ENCODE measurements at places on chromosomes 7 and 10.

DNA sequence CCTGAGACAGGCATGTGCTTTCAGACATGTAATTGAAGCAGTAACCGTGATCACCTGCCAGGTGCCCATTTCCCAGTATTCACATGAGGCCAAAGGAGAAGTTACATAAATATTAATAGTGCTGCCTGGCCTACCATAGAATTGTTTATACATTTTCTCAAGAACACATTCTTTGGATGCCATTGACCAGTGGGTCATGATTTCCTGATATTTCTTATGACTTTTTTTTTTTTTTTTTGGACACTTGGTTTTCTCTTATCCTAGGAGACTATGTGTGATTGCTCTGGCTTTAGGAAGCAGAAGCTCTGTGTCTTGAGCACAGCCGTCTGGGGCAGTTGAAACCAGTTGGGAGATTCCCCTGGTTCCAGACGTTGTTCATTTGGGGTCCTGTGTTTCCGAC, 143.9 kb upstream of the NPS start:
- DNase-seq = no peak

- DNase-seq = no peak
These were observed 61.7 kb upstream of the LRGUK start for GRCh38 chr7:134065415-134065814.

DNA sequence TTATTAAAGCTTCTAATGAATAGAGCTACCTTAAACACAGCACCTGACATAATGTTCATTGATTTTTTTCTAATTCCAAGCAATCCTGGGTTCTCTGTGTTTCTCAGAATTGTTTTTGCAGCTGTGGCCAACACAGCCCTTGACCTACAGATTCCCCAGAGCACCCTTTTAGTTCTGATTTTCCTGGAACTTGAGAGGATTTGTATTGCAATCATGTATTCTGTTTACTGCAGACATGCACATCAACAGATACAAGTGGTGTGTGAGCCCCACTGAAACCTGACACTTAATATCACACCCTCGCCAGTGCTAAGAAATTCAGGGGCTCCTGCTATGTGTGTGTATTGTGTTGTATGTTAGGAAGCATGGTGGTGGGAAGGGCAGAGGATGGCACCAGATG, 344.2 kb upstream of the POM121L12 start:
- DNase-seq = no peak

GRCh38 chr7:81211204-81211933, 292.5 kb upstream of the SEMA3C start:
- DNase-seq = peak; percentile 39

DNA sequence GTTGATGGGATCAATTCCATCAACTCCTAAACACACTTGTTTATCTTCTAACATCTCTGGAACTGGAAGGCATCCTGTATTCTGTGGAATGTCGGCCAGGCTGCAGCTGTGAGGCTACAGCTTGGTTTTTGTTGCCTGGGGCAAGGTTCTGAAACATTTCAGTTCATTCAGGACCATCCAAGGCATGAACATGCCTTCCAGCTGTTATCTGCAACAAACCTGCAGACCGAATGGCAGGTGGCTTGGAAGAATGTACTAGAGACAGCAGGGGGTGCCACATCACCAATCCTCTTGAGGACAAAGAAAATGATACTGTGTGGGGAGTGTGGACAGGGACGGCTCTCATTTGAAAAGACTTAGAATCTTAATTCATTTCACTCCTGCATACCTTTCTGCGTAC, 12.4 kb downstream of the PAPOLB start:
- no peak for DNase-seq

DNA sequence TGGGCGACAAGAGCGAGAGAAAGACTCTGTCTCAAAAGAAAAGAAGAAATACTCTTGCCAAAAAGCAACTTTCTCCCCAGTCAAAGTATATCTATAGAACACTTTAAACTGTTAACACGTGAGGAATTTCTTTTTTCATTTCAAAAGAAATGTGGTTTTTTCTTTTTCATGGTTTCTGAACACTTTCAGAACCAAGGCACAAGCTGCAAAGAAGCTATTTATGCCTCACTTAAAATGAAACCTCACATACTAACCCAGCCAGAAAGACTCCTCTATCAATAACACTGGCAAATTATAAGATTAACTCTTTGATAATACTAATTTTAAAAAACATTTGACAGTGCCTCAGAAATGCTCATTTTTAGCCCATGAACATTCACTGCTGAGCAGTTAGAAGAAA, 20.9 kb downstream of the TBX20 start:
- DNase-seq = no peak

DNA sequence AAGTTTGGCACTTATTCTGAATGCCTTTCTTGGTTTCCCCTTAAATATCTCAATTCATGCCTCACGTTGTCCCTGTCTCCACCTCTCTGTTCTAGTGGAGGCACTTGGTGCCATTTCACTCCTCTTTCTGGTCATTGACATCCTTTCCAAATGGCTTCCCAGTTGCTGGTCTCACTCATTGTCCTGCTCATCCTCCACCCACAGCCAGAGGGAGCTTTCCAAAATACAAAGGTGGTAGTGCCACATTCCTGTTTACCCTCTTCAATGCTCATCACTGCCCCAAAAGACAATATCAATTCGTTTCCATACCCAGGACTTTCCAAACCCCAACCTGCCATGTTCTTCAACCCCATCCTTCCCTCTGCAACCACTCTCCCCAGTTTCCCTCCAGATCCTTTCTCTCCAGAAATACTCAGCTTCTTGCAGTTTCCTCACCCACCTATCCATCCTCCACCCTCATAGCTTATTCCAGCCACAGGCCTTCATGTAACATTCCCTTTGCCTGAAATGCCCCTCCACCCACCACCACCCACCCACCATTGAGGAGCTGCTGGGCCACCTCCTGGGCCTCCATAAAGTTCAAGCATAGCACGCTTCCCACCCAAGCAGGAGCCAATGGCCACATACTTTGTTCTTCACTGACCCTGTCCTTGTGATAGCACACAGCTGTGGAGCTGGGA, 63.1 kb upstream of the ADRB1 start:
- no peak for DNase-seq

DNA sequence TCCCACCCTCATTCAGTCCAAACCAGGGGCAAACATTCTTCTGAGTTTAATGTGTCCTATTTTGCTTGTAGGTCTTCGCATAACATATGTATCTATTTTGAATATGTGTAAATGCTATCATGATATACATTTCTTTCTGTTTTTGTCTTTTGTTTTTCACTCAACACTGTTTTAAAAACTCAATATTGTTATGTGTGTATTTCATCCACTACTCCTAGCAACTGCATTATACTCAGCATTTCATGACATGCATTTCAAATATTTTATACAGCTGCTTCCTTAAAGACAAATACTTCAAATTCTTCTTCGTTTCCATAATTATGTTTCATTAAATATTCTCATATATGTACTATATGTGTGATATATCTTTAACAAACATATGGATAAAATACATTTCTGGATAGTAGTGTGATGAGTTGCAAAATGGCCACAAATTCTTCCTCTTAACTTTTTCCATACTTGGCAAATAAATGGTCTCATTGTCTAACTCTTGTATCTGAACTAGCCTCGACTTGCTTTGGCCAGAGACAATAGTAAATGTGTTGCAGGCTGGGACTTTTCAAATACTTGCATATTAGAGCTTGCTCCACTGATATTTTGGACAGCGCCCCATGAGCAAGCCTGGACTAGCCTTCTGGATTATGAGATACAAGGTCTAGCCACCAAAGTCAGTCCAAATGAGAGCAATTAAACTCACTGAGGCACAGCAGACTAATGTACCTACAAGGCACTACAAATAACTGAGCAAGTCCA, 539.7 kb upstream of the KCND2 start:
- no peak for DNase-seq

GRCh38 chr10:8677642-8678041, 623.2 kb downstream of the GATA3 start:
- no peak for DNase-seq

- DNase-seq = no peak
These were observed 112.5 kb upstream of the ANKRD1 start for GRCh38 chr10:91033324-91033950.

- DNase-seq = no peak
These were observed 222.8 kb upstream of the PRKCQ start for GRCh38 chr10:6802759-6803426.

GRCh38 chr7:94250124-94250523, 144.6 kb upstream of the COL1A2 start:
- DNase-seq = no peak

DNA sequence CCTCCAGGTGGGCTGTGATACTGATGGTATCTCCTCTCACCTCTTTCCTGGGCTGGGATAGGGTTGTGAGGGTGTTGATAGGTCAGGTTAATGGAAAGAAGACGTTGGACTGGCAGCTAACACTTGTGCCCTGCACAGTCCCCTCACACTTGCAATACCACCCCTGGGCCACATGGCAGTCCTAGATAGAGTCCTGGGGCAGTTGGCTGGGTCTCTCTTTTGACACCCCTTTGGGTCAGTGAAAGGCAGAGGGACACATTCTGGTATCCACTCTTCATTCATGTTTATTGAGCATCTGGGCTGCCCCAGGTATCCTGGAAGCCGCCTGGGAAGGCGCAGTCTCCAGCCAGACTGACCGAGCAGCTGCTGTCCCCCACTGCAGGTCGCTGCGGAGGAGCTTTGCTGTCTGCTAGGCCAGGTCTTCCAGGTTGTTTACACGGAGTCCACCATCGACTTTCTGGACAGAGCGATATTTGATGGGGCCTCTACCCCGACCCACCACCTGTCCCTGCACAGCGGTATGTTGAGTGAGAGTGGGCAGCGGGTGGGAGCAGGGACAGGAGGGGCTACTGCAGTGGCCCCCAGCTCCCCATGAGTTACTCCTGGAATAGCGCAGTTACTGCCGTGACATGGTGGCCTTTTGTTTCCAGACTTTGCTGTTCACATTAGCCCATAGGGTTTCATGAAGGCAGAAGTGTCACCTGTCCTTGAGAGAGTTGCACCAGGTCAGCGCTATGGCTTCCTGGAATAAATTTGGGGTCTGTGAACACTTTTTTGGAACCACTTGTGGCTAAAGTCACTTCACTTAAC, 19.1 kb downstream of the NACAD start:
- no peak for DNase-seq

- DNase-seq = no peak
These were observed 166.9 kb downstream of the GRK5 start for GRCh38 chr10:119374236-119374635.

DNA sequence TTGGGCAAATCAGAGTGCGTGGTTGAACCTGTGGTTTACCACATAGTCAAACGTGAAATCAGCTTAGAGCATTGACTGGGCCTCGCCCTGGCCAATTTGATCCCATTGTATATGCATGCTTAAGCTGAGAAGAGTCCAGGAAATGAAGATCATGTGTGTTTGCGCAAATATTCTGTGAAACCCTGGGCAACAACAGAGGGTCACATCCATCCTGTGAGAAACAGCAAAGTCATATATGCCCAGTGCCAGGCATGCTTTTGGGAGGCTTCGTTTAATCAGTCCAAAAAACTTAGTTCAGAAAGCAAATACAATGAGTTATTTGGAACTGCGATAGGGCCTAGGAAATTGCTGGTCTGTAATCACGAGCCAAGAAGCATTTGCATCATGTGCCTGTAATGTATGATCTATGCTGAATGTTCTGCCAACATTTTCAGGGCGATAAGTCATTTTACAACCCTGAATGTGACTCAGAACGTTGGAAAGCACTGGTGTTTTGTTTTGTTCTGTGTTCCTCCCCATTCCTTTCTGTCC, 412.1 kb upstream of the CELF2 start:
- DNase-seq = peak; percentile 37

- DNase-seq = no peak
These were observed 77.9 kb downstream of the KIAA1549 start for GRCh38 chr7:138903186-138903820.

- DNase-seq = no peak
These were observed 40.3 kb upstream of the LHFPL3 start for GRCh38 chr7:104288137-104288536.

- DNase-seq = no peak
These were observed 21.1 kb upstream of the VDAC2 start for GRCh38 chr10:75189266-75190096.

- no peak for DNase-seq
These were observed 128.1 kb downstream of the NT5C2 start for GRCh38 chr10:103064956-103065355.

- no peak for DNase-seq
These were observed 25.9 kb downstream of the DNAH11 start for GRCh38 chr7:21568762-21569161.

GRCh38 chr10:97648562-97649404, 8.3 kb downstream of the PI4K2A start:
- no peak for DNase-seq

DNA sequence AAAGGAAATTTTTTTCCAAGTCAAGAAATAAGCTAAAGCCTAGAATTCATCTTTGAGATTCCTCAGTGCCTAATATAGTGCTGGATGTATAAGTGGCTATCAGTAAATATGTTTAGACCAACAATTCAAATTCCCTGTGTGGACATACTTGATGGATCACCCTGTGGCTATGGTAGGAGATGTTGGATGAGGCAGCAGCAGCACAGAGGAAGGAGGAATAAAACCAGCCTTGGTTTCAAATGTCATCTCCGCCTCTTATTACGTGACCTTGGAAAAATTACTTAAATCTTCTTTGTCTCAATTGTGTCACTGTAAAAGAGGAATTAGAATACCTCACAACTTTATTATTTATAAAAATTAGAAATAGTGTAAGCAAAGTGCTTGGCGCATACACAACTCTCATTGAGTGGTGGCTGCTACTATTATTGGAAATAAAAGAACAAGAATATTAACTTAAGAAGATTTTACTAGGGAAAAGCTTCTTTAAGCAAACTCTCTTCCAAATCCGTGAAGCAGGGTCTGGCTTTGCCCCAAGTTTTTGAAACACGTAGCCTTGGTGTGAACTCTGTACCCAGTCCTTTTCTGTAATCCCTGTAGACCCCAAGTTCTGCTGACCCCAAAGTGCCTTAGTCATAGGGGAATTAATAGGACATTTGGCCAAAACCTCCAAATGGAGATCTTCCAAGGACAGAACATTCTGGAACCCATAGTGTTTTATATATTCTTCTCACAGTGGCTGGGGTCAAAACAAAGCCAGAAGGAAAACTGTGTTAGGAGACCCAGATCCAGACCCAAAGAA, 283.8 kb downstream of the PTEN start:
- peak; percentile 31 for DNase-seq

- DNase-seq = no peak
These were observed 47.5 kb downstream of the CTBP2 start for GRCh38 chr10:125112697-125113494.

All from right hindlimb (tissue), 1 donor.